AG10803 (cell line): ENCODE measurements at places on chromosomes 1 and 21.
A peak's percentile ranks its signal among the peaks of the same experiment; 100 is the strongest.

DNA sequence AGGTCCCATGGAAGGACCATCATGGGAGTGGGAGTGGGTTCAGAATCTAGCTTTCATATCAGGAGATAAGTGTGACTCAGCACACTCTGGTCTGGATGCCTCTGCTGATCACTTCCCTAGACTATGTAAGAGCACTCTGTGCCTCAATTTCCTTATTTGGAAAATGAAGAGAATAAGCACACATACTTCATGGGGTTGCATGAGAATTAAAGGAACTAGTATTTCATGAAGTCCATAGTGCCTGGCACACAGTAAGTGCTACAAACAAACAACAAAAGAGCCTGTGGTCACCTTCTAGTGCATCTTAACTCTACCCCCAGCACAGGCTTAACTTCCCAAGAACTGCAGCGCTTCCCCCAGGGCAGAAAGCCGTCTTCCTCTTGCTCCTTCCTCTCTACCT lies 9.6 kb upstream of the IL20 start:
- no peak for DNase-seq

- peak; percentile 60 for DNase-seq
These were observed 64.9 kb upstream of the FCGR2A start for GRCh38 chr1:161440312-161440894.

GRCh38 chr21:45336870-45337269 lies 49.2 kb upstream of the POFUT2 start:
- peak; percentile 32 for DNase-seq

DNA sequence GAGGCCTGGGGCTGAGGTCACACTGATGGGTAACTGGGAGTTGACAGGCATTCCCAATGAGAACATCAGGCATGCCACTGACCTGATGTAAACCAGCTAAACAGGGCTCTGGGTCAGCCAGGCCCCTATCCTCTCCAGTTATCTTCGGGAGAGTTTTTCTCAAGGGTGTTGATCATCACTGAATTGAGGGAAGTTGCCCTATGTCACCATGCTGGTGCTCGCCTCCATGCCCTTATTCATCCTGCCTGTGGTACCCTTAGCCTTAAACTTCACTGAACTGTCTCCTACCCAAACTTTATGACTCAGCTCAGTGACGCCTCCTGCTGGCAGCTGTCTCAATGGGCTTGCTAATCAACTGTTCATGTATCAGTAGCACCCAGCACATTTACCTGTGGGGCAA lies 80.7 kb upstream of the TNR start:
- DNase-seq: no peak

DNA sequence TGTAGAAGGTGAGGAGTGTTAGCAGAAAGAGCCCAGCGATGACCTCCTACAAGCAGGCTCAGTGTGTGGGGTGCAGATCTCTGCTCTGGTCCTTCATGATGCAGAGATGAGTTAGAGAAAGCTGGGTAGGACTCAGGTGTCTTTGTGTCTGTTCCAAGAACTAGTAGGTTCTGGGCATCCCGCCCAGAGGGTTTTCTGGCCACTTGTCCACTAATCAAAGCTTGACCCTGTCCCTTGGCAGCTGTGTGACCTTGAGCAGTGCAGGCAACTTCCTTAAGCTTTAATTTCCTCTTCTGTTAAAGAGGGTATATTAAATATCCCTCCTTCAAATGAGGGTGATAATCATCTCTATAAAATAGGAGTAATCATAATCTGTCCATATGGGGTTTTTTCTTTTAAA lies 54.7 kb upstream of the WNT4 start:
- DNase-seq: no peak

- peak; percentile 76 for DNase-seq
These were observed 69.8 kb downstream of the LRIG2 start for GRCh38 chr1:113142791-113143190.

DNA sequence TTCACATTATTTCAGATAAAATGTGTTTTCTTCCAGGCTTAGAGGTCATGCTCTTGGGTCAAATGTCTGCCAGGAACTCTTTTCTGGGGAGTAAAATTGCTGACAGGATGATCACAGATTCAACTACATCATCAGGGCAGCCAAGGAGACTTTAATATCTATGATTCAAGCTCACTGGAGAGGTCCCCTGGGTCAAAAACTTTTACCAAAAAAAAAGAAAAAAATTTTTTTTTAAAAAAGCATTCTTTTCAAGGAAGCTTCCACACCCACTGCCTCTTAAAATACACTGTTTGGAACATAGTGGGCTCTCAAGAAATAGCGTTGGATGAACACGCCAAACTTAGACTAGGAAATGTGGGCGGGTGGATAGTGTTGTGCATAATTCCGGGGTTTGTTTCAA lies 81.3 kb downstream of the TIAM1 start:
- no peak for DNase-seq

DNA sequence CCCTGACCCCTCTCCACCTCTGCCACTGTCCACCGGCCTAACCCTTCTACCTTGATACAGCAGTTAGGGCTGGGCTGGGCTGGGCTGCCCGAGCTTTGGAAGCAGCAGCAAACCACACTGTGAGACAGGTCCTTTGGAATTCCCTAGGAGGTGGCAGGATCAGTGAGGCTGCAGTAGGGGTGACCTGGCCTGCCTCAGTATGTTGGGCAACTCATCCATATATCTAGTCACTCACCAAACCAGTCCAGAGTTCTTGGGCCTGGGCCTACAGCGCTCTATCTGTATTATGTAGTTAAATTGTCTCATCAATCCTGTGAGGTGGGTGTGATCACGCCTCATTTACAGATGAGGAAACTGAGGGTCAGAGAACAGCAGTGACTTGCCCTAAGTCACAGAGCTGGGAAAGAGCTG lies 13.3 kb upstream of the SYNC start:
- DNase-seq: peak; percentile 33

- DNase-seq: peak; percentile 8
These were observed 189.2 kb upstream of the VAMP3 start for GRCh38 chr1:7581754-7582459.

DNA sequence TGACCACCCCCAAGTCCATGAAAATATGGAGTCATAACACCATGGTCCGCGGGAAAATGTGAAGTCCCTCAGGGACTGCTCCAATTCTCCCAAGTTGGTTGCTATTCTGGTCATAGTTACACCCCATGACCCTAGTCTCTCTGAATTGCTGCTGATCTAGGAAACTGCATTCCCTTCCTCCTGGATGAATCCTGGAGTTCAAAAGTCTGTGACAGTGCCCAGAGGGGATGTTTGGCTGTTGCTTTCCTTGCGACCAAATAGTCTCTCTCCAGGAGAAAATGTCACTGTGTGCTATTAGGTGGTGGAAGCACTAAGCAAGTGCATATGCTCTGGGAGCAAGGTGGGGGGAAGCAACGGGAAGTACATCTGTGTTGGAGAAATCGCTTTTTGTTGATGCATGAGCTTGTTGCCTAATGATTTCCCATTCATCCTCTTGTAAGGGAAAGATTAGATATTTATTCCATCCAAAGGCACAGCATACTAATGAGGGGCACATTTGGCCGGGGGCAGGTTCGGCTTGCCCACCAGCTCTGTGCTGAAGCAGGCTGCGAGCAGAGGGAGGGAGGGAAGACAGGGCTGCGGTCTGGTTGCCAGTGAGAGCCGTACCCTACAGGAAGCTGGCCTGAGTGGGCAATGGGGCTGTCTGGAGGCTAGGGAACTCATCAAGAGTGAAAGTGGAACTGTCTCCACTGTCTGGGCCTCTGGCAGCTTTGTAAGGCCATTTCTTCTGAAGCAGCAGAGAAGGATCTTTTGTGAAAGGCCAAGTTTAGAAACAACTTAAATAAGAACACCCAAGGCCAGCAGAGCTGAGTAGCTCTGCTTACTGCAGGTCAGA lies 27.2 kb downstream of the SYT6 start:
- no peak for DNase-seq

GRCh38 chr1:183567584-183567983 lies 22.7 kb downstream of the NCF2 start:
- peak; percentile 12 for DNase-seq

DNA sequence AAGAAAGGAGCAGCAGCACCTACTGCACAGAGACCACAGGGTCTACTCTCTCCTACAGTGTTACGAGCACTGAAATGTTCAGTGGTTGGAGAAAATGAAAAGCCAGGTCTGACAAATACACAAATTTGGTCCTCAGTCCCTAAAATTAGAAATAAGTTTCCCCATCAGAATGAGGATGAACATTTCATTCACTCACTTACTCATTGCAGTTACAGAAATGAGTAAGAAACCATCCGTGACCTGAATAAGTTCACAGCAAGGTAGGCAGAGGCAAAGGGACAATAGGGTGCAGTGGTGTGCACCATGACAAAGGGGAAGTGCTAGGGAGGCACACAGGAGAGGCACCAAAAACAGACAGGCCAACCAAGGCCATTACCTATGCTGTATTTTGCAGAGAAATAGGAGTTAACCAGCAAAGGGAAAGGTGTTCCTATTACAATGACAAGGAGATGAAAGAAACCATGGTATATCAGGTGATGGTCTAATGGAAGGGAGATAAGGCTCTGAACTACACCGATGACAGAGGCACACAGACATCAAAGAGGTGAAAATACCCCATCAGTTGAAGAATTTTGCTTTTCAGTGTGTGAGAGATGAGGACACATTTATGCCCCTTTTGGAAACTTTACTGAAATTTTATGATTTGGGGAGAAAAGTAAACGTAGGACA lies 29.4 kb downstream of the VAV3 start:
- peak; percentile 7 for DNase-seq

GRCh38 chr1:192587386-192588266 lies 12.1 kb downstream of the RGS1 start:
- no peak for DNase-seq

- DNase-seq: no peak
These were observed 86.7 kb upstream of the USP24 start for GRCh38 chr1:55301912-55302311.

DNA sequence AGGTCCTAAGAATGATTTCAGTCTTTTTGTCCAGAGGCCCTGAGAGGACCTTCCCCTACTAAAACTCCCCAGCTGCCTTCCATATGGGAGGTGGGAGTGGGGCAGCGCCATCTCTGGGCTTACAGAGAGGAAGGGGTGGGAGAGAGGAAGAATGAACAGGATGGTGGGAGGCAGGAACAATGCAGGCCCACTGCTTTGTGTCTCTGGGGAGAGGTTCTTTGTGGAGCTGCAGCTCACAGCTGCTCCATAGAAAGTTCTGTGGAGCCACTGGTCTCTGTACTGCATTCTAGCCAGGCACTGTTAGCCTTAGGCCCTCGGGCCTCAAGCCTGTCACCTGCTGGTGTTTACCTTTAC lies 43.6 kb upstream of the A3GALT2 start:
- DNase-seq: no peak

- DNase-seq: no peak
These were observed 1.4 kb upstream of the VANGL1 start for GRCh38 chr1:115640384-115640783.

DNA sequence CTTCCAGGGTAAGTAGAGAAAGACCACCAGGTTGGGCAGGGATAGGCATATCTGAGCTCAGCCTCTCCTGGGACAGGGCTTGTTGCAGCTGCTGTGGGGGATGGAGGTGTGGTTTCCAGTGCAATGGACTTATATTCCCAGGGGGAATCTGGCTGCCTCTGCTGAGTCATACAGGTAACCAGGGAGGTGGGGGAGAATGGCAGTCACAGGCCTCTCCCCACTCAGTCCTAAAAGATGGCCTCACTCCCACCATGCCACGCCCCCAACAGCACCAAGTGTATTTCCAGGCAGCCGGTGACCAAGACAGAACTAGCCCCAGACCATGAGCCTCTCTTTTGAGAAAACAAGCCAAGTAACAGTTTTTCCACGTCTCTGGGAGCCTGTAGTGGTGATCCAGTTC lies 1240.7 kb downstream of the BRINP3 start:
- DNase-seq: no peak

- DNase-seq: no peak
These were observed 121.9 kb upstream of the BMP8A start for GRCh38 chr1:39369565-39369964.

- DNase-seq: no peak
These were observed 79.8 kb downstream of the AXDND1 start for GRCh38 chr1:179445593-179445992.

GRCh38 chr1:187839873-187840272 lies 1011.1 kb downstream of the PLA2G4A start:
- DNase-seq: no peak

GRCh38 chr1:234260578-234260977 lies 112.7 kb upstream of the COA6 start:
- no peak for DNase-seq

DNA sequence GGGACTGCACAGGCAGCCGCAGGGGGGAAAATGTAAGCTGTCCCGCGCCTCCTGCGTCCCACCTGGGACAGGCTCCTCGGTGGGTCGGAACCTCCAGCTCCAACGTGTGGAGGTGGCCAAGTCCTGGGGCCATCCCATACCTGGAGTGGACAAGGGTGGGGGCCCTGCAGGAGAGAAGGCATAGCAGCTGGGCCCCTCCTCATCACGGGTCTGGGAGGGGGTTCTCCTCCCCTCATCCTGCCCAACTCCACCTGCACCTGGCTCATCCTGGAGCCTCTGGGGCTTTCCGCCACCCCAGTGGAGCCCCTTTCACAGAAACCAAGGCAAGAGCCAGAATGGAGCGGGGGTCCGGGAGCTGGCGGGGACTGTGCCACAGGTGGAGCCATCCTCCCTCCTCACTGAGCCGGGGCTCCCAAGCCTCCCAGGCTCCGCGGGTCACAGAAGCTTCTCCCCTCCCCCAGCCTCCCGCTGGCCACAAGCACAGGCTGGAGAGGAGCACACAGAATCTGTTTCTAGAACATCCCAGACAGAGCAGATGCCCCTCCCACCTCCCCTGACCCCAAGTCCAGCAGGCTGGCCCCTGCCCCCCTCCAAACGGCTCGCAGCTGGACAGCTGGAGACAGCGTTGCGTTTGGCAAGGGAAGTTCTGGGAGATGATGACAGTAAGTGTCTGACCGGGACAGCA lies 65.8 kb downstream of the MEGF6 start:
- DNase-seq: peak; percentile 55
